ENCODE measurements at places on chromosomes 3 and 15.

DNA sequence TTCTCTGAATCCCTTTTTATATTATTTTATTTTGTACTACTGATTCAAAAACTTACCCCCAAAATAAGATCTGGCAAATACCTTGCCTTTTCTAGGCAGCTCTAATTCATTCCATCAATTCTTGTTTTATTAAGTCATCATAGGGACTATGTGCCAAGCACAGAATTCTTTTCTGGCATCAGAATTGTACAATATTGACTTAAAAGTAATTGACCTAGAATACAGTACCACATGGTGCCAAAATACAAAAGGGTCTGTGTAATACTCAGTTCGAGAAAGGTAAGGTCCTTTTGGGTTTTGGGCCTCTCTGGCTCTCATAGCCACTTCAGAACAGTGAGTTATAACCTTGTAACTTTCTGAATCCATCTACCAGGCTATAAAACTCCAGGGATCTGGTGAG, 46.2 kb downstream of the KBTBD8 start:
- DNase-seq = no peak

DNA sequence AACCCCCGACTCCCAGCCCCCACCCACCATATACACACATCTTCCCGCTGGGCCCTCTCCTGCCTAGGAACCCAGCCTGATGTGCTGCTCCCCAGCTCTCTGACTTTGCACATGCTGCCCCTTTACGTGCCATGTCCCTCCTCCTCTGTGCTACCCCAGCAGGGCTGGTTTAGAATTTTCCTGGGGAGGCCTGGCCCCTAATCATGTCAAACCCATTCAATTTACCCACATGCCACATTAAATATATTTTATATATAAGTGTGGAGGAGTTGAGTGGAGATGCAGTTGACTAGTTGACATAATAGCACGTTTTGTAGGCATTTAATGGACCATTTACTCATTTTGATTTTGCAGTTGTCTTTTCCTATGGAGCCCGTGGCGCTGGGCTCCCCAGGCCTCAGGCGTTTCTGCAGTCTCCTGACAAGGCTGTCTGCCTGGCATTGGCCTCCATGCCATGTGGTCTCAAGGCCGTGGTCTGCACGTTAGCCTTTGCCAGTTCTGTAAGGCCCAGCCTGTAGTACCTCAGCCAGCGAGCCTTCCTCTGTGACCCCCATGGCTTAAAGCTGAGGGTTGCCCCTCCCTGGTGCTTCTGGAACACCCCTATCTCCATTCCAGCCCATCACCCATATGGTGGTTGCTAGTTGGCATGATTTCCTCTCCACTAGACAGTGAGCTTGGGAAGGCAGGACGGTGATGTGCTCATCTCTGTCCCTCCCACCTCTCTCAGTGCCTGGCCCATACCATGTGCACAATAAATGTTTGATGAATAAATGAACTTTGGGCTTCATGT, 155.8 kb downstream of the TLE3 start:
- no peak for DNase-seq

GRCh38 chr3:63386568-63386967, 108.5 kb downstream of the SYNPR start:
- no peak for DNase-seq

DNA sequence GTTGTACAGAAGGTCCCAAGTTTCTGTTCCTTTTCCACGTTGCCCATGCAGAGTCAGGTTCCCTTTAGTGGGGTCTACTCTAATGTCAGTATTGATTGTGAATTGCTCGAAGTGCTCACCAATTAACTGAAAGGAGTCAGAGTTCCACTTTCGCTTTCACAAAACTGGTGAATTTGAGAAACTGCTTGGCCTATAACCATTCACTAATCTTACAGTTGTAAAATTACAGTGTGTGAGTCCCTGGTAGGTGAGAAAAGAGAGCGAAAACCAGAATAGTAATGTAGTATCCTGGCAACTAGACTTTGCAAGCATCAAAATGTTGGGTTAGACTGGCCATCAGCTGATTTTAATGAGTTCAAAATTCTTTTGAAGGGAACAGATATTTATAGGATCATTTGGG, 237.5 kb upstream of the CHRM5 start:
- no peak for DNase-seq

- DNase-seq = no peak
Measured at GRCh38 chr3:133258358-133258757, 141.5 kb upstream of the BFSP2 start.

DNA sequence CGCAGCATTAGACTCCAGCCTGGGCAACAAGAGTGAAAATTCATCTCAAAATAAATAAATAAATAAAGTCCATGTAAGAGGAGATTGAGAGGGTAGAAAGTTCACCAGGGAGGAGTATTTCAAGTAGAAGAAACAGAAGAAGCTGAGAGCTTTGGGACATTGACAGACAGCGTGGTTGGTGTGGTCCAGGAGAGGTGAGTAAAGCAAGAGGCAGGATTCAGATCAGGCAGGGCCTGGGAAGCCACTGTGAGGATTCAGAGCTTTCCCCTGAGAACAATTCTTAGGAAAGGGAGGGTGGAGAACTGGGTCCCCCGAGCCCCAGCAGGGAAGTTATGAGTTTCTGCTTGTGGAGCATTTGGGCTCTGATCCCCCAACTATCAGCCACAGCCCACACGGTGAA, 54.2 kb upstream of the AMOTL2 start:
- no peak for DNase-seq

- no peak for DNase-seq
Measured at GRCh38 chr3:25038922-25039321, 389.1 kb upstream of the RARB start.

DNA sequence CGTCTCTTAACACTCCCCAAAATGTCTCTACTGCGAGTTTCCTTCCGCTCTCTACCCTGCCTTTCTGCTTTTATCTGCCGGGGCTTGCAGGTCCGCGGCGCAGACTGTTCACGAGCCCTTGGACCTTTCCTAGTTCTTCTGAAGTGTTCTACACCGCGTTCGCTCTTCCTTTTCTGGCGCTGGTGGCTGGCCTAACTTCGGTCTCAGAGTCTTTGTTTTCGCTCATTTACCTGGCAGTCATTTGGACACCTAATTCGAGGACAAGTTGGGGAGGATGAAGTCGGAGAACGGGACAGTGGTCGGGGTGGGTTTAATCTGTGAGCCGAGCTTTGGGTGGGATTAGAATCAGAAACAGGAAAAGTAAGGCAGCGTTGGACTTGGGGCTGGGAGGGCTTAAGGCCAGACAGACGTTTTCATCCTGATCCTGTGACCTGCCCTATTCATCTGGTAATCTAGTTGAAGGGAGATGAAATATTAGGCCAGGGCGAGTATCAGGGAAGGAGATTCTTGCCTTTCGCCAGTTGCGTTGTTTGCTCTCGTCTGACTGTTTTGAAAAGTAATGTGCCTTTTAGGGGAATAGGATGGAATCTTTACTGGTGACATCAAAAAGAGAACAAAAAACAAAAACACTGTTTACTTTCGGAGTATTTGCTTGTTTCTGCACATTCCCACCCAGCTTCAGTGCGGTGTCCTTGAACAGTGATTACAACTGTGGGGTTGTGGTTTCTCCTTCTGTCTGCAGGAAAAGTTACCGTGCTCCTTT, 1.8 kb downstream of the DIPK2A start:
- peak; percentile 56 for DNase-seq

GRCh38 chr3:113043686-113044085, 52.9 kb downstream of the GTPBP8 start:
- no peak for DNase-seq

- no peak for DNase-seq
Measured at GRCh38 chr3:120706950-120707349, 24.9 kb upstream of the HGD start.

- no peak for DNase-seq
Measured at GRCh38 chr3:57069503-57069902, 9.0 kb downstream of the SPATA12 start.

DNA sequence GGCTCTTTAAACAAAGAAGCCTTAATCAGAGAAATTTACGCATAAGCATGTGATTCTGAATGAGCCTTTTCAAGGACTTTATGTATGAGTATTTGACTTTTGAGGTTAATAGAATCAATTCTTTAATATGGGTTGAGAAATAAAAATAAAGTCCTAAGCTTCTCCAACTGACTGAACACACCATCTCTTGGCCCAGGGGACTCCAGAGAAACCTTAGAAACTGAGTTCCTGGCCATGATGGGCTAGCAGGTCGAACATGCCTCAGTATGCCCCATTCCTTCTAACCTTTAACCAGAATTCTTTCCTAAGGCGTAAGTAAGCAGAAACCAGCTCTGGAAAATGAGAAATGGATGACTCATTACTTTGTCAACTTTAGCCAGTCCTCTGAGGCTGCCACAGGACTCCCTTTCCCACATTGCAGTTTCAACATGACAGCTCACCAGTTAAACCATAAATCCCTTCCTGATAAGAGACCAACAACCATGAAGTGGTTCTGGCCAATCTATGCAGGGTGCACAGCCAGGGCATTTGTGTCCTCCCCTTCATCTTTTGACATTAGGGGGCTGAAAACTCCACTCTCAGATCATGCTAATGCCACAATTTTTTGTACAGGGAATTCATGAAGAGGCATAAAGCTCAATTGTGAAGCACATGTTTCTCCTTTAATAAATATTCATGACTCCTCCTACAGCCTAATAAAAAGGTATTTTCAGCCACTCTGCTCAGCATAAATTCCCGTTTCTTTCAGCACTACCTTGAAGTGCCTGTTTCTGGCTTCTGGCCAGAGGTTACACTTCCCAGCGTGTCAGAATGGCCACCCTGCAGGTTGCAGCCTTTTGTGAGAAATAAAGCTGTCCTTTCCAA, 33.3 kb downstream of the TM4SF18 start:
- DNase-seq = no peak

- no peak for DNase-seq
Measured at GRCh38 chr3:41037651-41038334, 161.5 kb upstream of the CTNNB1 start.

DNA sequence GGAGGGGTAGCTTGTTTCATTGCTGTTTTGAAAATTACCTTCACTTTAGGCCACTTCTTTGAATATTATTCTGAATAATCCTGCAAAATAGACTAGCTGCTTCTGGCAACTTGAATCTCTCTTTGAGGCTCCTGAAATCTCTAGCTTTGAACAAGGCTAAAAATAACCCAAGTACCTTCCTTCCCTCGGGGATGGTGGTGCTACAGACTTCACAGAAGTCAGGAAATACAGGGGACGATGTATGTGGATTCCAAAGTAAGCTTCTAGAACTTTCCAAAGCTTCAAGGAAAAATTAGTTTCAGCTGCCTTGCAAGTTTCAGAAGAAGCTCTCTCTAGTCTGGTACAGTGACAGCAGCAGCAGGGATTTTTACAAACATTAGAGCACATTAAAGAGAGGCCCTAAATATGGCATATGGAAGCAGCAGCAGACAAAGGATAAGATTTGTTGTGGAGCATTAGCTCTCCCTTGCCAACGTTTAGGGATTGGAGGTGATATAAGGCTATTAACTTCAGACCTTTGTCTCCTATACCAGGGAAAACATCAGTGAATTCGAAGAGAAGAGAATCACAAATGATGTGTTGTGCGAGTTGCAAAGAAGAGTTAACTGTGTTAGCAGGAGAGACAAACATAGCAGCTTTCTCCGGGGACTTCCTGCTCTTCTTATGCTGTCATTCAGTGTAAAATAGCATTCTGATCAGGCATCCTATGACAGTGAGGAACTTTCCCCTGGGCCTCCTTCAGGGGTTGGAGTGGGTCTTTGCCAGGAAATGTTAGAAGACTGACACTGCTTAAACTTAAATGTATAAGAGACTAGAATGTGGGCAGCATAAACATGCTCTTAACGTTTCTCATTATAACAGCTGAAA, 783.0 kb upstream of the ARPP21 start:
- peak; percentile 15 for DNase-seq
